ENCODE measurements at places on chromosomes 13 and 19.

DNA sequence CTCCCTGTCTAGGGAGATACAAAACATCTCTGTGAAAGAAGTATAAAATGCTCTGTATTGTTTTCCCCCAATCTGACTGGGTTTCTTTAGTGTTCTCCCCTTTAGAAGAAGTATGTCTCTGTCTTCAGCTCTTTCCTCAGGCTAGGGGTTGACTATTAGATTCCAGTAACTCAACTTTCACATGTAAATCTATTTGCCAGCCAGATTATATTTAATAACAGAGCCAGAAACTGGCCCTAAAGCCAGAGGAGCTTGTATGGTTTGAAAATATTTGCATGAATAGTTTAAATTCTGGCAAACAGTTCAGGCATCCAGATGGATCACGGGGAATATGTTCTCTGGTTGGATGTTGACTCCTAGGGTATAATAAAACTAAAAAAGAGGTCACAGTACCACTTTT is 22.3 kb upstream of the CYSLTR2 start:
- no peak for DNase-seq

DNA sequence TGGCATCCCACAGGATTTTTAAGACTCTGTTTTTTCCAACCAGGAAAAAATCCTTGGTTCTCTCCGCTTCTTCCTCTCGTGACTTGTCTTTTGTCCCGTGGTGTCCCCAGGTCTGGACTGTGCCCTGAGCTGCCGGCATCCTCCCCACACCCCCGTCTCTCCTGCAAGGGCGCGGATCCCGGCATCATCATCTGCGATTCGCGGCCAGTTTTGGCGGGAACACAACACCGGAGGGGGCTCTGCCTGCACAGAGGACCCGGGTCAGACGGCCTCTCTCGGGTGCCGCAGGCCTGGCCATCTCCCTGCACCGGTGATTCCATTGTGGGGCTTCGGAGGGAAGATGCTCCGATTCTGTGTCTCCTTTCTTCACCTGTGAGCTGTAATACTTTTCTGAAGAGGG is 18.8 kb upstream of the GAS6 start:
- no peak for DNase-seq

- DNase-seq: peak; percentile 84
Measured at GRCh38 chr19:48674921-48675824, 2.4 kb upstream of the NTN5 start.

DNA sequence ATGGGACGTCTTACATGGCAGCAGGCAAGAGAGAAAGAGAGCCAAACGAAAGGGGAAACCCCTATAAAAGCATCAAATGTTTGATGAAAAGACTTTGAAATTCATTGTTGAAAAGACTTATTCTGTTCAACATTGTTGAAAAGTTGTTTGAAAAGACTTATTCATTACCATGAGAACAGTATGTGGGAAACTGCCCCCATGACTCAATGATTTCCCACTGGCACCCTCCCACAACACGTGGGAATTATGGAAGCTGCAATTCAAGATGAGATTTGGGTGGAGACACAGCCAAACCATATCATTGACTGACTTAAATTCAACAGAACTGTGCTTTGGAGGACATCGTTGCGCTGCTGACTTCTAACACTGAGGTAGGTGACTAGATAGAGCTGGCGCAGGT is 48.0 kb upstream of the RCBTB2 start:
- DNase-seq: no peak

GRCh38 chr19:19064098-19064722 is 416 bp downstream of the SLC25A42 start:
- no peak for DNase-seq

GRCh38 chr13:93726173-93726957 is 499.8 kb downstream of the GPC6 start:
- DNase-seq: no peak

- no peak for DNase-seq
Measured at GRCh38 chr19:40257096-40257517, 28.0 kb downstream of the AKT2 start.

- no peak for DNase-seq
Measured at GRCh38 chr13:46170268-46170667, 11.7 kb downstream of the LCP1 start.

GRCh38 chr13:40476175-40476958 is 190.1 kb downstream of the FOXO1 start:
- DNase-seq: no peak

DNA sequence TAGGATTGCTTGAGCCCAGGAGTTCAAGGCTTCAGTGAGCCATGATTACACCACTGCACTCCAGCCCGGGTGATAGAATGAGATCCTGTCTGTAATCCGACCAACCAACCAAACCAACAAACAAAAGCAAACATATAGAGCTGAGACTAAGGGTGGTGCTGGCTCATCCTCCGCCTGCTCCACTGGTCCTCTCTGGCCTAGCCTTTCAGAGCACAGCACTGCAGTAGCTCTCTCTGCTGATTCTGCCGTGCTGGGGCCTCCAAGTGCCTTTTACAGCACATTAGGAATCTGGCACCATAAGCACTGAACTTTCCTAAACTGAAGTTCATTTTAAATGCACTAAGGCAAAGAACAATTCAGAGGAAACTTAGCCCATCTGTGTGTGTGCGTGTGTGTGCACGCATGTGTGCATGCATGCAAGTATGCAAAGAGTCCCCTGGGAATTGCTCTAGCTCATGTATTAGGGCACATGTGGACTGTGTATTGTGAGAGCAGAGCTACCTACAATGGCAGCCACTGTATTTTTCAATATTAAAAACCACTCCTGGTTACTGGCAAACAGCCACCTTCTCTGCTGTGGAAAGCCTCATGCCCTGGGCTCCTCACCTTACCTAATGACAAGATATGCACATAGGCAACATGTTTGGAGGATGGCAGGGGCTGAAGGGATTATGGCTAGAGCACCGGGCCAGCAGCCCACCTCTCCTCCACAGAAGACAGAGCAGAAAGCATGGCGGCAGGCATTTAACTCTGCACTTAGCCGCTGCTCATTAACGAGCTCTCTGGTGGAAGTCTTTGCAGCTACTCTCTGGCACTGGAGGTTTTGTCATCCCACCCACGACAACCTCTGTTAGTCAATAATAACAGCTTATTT is 223.1 kb upstream of the TSHZ3 start:
- DNase-seq: no peak

DNA sequence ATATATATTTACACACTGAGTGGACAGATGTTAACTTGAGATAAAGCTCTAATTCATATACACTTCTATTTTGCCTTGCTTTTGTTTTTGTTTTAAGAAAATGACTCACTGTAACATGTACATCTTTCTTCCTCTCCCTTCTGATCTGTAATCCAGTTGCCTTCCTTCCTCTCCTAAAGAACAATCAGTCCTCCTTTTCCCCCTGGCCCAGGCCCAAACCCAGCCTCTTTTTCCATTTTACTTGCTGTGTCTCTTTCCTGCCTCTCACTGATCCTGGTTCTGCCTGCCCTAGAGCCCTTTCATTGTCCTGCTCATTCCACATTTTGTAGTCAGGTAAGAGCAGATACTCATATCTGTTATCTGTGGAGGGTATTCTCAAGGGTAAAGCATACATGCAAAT is 50.8 kb downstream of the ZAR1L start:
- DNase-seq: no peak

- DNase-seq: no peak
Measured at GRCh38 chr19:19259741-19260140, 13.4 kb downstream of the TM6SF2 start.

GRCh38 chr13:44191103-44191502 is 182.5 kb upstream of the SERP2 start:
- no peak for DNase-seq

DNA sequence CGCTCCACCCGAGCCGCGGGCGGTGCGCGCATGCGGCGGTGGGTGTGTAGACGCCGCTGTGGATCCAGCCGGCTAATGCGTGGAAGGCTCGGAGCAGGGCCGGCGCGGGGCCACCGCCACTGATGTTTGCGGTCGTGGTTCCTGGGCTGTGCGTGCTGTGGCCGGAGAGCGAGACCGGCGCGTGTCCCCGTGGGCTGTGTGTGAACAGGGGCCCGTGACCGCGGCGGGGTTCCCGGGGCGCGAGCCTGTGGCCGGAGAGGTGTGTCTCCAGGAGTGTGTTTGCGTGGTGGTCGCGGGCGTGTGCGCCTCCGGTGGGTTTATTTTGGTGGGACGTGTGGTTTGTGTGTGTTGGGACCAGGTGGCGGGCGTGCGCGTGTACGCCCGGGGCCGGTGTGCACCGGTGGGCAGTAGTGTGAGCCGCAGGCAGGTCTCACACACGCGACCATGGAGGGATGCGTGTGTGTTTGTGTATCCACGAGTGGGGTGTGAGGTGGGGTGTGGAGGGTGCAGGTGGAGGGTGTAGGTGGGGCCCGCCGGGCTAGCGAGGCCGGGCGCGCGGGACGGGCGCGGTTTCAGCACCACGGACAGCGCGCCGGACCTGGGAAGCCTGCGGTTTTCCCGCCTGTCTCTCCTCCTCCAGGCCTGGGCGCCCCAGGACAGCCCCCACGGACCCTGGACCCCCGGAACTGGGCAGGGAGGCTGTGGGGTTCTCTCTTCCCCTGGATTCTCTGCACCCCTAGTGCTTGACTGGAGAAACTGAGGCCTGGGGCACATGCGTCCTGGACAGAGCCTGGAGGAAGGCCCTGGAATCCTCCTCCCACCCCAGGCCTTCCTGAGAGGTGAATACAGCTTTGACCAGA is 1.6 kb downstream of the HCN2 start:
- no peak for DNase-seq

DNA sequence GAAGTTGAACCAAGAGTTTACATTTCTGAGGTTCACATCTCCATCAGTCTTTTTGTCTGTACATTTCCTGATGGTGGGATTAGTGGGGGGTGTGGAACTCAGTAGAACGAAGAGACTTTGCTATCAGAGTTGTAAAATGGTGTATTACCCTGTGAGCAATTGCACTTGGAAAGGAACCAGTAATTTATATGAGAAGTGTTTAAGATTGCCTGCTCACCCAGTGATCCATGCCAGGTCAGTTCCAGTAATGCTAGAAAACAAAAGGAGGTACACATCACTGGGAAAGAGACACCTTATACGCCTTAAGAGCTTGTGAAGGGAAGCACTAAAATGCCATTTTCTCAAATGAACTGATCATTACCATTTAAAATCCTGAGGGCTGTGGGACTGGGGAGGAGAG is 7.5 kb upstream of the DACH1 start:
- no peak for DNase-seq

DNA sequence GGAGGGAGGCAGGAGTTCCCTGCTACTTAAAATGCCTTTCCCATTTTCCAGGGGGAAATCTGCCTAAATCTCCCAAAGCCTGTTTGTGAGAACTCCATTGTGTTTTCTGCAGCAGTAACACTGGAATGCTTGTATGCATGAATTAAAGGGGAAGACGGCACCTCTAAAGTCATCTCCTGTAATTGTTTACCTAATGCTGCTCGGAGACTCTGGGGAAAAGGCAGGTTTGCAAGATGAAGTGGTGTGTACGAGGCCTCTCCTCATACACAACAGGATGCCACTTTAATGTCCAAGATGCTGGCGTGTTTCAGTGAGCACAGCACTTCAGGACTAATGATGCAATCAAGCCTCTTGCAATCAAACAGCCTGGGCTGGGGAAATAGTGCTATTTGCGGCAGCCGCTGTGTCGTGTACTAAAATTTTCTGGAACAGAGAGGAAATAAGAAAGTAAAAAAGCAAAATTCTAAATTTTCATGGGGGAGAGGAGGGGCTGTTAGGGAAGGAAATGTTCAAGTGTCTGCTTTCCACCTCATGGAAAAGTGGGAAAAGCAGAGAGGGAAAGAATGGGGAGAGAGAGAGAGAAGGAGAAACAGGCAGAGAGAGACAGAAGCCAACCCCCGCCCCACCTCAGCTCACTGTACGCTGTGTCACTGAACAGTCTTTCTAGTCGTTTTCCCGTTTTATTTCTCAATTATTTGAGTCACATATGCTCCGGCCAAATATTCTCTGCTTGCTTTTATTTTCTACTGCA is 32.9 kb downstream of the TSHZ3 start:
- no peak for DNase-seq

DNA sequence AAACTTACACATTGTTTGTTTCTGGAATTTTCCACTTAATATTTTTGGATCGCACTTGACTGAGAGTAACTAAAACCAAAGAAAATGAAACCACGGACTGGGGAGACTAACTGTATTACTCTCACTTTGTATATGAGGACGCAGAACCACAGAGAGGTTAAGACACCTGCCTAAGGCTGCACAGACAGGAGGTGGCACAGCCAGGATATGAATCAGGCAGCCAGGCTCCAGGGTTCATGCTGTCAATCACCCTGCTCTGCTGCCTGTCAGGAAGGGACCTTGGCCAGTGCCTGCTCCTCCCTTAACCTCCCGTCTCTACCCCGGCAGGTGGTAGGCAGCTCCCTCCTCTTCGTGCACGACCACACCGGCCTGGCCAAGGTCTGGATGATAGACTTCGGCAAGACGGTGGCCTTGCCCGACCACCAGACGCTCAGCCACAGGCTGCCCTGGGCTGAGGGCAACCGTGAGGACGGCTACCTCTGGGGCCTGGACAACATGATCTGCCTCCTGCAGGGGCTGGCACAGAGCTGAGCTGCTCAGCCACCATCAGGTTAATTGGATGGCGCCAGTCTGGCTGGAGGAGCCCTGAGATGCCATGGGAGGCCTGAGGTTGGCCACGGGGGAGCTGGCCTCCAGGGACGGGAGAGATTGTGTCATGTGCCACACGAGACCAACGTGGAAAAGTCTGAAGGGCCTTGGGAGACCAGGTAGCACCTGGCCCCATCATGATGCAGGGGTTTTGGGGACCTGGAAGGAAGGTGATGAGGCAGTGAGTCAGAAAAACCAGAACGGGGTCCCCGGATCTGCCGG is 11.0 kb downstream of the ACTMAP start:
- no peak for DNase-seq

GRCh38 chr13:107202371-107203023 is 634.6 kb upstream of the ARGLU1 start:
- no peak for DNase-seq

DNA sequence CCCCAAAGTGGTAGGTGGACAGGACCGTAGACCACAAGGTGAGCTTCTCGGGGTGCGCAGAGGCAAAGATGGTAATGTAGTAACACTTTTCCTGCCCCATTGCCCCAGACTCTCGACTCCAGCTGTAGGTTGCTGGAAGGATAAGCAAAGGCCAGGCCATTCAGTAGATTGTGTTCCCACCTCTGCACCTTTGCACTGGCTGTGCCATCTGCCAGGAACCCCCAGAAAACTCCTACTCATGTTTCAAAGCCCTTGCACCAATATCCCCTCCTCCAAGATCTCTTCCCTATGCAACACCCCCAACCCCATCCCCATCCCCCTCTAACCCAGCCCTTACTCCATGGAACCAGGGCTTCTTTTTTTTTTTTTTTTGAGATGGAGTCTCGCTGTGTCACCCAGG is 18.3 kb downstream of the IL12RB1 start:
- no peak for DNase-seq

- DNase-seq: peak; percentile 35
Measured at GRCh38 chr19:48900477-48901406, 630 bp downstream of the NUCB1 start.

DNA sequence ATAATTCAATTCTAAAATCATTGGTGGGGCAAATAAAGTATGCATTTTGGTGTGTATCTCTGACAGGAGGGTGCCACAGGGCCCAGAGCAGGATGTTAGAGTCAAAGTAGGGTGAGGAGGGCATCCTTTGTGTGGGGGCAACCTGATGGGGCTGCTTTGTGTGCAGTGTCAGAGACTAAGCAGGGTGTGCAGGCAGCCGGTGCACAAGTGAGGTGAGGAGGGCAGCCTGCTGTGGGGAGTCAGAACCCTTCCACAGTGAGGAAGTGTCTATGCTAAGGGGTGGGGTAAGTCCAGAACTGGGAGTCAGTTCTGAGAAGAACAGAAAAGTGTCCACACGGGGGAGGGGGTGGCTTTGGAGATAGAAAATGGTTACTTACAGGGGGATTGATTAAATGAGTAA is 40.7 kb downstream of the RB1 start:
- no peak for DNase-seq

GRCh38 chr13:94419304-94419924 is 60.1 kb downstream of the DCT start:
- DNase-seq: peak; percentile 34

- no peak for DNase-seq
Measured at GRCh38 chr19:8265872-8266271, 42.3 kb downstream of the CD320 start.
